ENCODE measurements at places on chromosomes 5 and 9.

GRCh38 chr5:65355301-65355700, 126.4 kb downstream of the ADAMTS6 start:
- no peak for DNase-seq

DNA sequence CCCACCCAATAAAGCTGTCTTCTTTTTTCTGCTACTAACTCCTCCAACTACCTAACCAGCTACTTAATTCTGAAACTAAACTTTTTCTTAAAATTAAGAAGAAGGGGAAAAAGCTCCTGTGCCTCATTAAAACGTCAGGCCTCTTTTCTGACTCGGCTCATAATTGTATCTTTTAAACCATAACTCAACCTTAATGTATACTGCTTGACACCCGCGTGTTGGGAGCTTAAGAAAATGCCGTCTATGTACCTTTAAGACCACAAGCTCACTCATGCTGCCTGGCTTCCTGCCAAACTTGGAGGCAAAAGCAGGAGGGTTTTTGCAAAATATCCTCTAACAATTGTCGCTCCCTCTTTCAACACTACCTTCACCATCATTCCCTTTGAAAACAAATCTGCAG, 5.0 kb downstream of the EBF1 start:
- peak; percentile 92 for DNase-seq

DNA sequence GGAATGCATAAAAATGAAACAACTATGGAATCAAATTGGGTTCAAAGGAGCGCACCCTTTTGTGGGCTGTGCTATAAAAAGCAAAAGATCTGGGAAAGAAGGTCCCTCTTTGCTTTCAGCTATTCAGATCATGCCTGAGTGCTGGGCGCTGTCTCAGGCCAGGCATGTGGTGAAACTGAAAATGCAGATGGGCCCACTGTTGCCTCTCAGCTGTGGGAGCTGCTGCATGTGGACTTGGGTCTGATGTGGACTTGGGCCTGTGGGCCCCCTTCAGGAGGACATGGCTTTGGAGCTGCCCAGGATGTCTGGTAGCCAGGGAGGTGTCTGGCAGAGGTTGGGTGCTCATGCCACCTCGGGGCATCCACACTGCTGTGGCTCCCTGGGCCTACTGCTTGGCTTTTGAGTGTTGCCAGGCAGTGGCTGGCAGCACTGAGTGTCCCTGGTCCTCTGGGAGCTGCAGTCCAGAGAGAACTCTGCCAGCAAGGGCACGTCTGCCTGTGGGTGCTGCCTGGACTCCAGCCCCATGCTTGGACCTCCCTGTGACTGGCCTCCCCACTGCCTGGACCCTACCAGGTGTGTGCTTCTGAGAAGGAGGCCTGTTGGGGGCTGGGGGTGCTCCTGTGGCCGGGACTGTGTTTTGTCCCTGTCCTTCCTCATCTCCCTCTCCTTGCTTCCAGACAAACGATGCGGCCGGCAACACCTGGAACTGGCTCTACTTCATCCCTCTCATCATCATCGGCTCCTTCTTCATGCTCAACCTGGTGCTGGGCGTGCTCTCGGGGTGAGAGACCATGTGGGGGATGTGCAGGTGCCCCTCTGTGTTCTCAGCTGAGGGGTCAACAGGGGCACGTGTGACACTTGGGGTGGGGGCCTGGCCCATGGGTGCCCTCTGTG, 74.3 kb downstream of the CACNA1B start:
- no peak for DNase-seq

GRCh38 chr9:131323629-131324028, 34.1 kb downstream of the PLPP7 start:
- no peak for DNase-seq

- DNase-seq: peak; percentile 34
Measured at GRCh38 chr9:133460405-133461175, 812 bp downstream of the CACFD1 start.

GRCh38 chr5:31504529-31504928, 27.4 kb downstream of the DROSHA start:
- no peak for DNase-seq

DNA sequence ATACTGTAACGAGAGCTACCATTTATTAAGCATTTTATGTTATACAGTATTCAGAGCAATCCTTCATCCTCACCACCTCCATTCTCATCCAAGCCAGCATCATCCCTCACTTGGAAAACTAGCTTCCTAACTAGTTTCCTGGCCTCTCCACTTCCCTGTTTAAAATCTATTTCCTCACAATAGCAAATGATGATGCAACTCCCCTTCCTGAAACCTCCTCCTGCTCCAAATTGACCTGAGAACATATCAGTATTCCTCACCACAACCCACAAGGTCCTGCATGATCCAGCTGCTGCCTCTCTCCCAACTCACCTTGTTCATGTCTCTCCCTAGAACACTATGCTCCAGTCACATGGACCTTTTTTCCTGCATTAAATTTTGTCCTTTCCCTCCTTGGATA, 4.3 kb upstream of the SLC36A2 start:
- DNase-seq: no peak

DNA sequence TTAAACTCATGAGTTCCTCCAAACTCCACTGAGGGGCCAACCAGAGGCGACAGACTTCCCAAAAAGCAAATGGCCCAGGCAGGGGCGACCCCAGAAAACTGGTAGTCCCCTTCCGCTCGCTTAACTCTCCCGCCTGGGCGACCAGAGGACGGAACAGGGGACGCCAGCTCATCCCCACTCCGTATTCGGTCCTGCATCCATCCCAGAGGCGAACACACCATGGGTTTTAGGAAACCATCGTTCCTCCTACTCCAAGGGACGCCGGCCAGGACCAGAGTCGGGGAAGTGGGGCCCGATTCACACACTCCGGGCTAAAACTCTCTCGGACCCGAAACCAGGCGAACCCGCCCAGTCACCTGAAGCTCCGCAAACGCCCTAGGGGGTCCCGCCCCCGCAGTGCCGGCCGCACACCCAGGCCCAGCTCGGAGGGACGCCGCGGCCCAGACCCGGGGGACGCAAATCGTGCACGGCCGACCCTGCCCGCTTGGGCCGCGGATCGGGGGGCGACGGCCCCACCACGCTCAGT, 478 bp downstream of the TEX10 start:
- DNase-seq: peak; percentile 13

- DNase-seq: peak; percentile 88
Measured at GRCh38 chr5:134004626-134005416, at the start of gene VDAC1. Gene VDAC1, minus strand, starts transcription at chr5:134004975. Its CDS starts 11,963 bp downstream, at chr5:133993012.

- no peak for DNase-seq
Measured at GRCh38 chr5:158848634-158849033, 251.1 kb downstream of the EBF1 start.

GRCh38 chr5:152622628-152623027, 217.5 kb upstream of the NMUR2 start:
- no peak for DNase-seq

DNA sequence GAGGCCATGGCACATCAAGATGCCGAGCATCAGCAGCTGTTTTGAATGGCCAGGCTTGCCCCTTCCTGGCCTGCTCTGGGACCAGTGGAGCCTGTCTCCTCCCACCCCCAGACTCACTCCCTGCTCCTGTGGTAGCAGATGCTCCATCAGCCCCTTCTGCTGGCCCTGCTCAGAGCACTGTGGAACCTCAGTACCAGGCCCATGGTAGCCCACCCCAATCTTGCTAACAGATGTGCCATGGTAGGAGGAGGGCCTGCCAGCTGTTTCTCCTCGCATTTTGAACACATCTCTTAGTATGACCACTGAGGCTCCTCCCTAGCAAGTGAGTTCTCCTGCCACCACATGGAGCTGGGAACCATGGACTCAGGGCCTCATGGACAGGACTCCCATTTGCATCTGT, 29.5 kb downstream of the COL27A1 start:
- no peak for DNase-seq

GRCh38 chr9:121610638-121610953, 40.8 kb upstream of the DAB2IP start:
- DNase-seq: no peak

- DNase-seq: peak; percentile 52
Measured at GRCh38 chr9:113952676-113953075, 76.6 kb downstream of the ZNF618 start.

DNA sequence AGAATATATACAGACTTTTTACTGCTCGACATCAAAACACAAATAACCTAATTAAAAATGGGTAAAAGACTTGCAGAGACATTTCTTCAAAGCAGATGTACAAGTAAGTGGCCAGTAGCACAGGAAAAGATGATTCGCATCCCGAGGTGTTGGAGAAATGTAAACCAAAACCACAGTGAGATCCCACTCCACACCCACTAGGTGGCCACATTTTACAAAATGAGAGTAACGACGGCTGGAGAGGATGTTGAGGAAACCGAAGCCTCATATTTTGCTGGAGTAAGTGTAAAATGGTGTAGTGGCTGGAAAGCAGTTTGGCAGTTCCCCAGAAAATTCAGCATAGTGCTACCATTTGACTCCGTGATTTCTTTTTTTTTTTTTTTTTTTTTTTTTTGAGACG, 21.3 kb upstream of the GBGT1 start:
- peak; percentile 73 for DNase-seq

GRCh38 chr5:10268100-10268499, 18.0 kb downstream of the CCT5 start:
- no peak for DNase-seq

- DNase-seq: peak; percentile 6
Measured at GRCh38 chr9:5364294-5365024, 24.8 kb upstream of the RLN1 start.

DNA sequence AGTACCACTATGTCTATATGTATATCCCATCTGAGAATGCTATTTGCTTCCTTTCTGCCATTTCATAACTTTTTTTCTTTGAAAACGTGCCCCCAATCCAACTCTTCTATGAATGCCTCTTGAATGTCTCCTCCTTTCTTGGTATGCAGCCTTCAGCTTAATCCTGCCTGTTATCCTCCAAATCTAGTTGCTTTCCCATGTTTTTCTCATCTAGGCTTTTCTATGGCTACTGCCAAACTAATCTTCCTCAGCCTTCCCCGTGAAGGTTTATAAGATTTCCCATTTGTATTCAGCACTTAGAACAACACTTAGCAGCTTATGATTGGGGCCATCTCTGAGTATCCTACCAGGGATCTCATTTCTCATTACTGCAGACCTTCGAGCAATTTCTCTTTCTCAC, 2.5 kb downstream of the TGFBR1 start:
- no peak for DNase-seq

- DNase-seq: peak; percentile 56
Measured at GRCh38 chr5:138077064-138077696, 6.7 kb upstream of the WNT8A start.

Data from fibroblast of skin of right quadriceps (primary cell).